Spleen (tissue), 13 donors: ENCODE measurements at places on chromosomes 11 and 22. TPM values are rescaled to one million over a fixed set of nuclear protein-coding genes. Genes with fewer than 3 reads are reported as not detected.

DNA sequence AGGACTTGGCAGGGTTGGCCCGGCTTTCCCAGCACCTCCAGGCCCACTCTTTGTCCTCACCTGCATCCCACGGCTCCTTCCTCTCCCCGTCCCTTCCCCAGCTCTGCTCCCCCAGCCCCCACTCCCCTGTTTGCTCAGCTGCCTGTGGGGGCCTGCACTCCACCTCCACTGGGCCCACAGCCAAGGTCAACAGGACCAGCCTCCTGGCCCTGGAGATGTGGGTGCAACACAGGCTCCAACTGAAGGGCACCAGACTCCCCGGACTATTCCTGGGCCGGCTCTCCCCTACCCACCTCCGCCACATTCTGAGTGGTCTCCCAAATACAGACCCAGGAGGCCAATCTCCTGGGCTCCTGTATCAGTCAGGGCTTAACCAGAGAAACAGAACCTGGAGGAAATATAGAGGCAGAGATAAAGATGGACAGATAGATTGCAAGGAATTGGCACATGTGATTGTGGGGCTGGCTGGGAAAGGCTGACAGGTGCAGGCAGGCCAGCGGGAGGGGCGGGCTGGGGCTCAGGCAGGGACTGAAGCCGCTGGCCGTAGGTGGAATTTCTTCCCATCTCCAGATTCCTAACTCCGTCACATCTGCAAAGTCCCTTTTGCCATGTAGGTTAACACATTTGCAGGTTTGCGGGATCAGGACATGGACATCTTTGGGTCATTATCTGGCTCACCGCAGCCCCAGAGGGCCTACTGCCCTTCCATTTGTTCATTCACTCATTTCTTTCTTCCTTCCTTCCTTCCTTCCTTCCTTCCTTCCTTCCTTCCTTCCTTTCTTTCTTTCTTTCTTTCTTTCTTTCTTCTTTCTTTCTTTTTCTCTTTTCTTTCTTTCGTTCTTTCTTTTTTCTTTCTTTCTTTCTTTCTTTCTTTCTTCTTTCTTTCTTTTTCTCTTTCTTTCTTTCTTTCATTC lies 45.8 kb upstream of the MYH9 start:
- H3K4me3 ChIP-seq, result no peak overlapping the region
- no peak for DNase-seq
- no peaks in the 10 kb centered on the region for H3K36me3 ChIP-seq
- H3K27ac ChIP-seq, result peak overlapping the region; percentile 70

The RELT gene
- total RNA-seq, result 41.3 TPM

DNA sequence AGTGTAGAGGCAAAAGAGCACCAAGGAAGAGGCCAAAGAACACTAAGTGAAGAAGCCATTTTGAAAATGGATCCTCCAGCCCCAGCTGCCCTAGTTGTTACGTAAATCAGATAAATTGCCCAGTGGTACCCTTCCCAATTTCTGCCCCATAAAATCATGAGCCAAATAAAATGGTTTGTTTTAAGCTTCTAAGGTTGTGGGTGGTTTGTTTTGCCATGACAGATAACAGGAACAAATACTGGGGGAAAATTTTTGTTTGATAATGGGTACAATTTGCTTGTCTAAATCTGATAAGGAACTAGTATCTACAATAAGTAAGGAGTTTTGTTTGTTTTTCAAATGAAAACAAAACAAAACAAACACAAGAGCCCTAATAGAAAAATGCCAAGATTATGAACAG lies 30.6 kb upstream of the HSD17B12 start:
- H3K4me1 ChIP-seq, result peaks cover 4% of the 10 kb centered on the region
- H3K36me3 ChIP-seq, result no peaks in the 10 kb centered on the region
- no peak overlapping the region for H3K27ac ChIP-seq
- H3K27me3 ChIP-seq, result no peaks in the 10 kb centered on the region
- H3K4me3 ChIP-seq, result no peak overlapping the region

DNA sequence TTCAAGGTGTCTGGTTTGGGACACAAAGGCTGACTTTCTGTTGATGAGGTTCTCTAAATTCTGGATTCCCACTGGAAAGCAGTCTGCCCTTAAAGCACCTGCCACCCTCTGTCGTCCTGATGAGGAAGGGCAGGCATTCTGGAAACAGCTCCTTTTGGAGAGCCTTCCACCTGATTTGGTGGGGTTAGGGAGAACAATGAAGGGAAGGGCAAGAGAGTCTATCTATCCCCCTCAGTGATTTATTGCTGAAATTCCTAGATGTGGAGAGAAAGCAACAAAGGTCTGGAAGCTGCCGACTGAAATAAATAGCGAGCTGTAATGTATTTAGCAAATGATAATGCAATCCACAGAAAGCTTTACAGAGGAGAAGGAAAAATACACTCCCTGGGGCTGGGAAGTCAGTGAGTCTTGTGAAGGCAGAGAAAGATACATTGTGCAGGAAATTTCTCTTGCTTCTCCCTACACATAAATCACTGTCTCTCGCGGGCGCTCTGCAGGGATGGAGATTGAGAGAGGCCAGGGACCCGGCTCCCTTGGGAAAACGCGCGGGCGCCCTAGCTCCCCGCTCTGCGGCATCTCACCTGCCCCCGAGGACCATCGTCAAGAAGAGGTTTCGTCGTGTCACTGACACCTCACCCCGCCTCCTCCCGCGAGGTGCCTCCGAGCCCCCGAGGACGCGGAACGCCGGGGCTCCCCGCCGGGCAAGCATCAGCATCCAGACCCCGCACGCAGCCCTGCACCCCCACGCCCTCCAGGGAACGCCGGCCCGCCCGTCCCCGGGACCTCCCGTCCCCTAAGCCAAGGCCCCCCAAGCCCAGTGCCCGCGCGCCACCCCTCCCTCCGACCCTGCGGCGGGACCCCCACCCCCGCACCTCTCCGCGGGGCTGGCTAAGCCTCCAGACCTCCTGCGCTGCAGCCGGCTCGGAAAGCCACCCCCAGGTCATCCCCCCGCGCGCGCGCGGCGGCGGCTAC lies 673 bp downstream of the CDON start:
- peak overlapping the region; percentile 70 for H3K4me3 ChIP-seq
- H3K27ac ChIP-seq, result peak overlapping the region; percentile 81
- DNase-seq, result peak; percentile 86
- H3K4me1 ChIP-seq, result peaks cover 5% of the 10 kb centered on the region

GRCh38 chr11:3144296-3145205 lies 20.6 kb downstream of the OSBPL5 start:
- H3K4me3 ChIP-seq, result no peak overlapping the region
- peaks cover 55% of the 10 kb centered on the region for H3K4me1 ChIP-seq
- H3K27me3 ChIP-seq, result no peaks in the 10 kb centered on the region
- no peak overlapping the region for H3K27ac ChIP-seq
- no peak for DNase-seq

DNA sequence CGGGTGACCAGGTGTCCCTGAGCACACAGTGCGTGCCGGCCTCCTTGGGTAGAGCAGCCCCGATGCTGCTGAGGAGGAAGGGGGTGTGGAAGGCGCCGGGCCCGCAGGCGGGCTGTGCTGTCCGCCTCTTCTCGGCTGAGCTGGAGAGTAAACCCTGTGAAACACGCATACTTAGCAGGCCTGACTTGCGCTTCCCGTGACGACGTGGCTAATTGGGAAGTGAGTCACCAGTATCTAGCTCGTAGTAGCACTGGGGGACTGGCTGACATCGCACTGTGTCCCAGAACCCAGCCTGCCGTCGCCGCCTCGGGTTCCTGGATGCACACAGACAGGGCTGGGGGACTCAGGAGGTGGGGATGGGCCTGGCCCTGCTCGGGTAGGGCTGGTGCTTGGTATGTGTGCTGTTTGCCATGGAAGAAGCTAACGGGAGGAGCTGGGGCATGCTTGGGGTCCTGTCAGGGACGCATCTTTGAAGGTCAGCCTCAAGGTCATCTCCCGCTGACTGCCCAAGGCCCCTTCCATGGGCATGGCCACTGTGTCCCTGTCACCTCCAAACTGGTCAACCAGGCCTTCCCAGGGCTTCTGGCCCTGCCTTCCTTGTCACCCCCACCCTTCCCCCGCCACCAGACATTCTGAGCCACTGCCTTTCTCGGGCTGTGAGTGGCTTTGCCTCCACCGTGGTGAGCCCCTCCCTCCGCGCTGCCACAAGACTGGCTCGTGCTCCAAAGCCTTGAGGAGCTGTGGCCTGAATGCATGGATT lies 1327.0 kb downstream of the BRD1 start:
- no peaks in the 10 kb centered on the region for H3K4me1 ChIP-seq
- no peak overlapping the region for H3K27ac ChIP-seq
- H3K27me3 ChIP-seq, result no peaks in the 10 kb centered on the region
- no peaks in the 10 kb centered on the region for H3K36me3 ChIP-seq
- DNase-seq, result peak; percentile 64

DNA sequence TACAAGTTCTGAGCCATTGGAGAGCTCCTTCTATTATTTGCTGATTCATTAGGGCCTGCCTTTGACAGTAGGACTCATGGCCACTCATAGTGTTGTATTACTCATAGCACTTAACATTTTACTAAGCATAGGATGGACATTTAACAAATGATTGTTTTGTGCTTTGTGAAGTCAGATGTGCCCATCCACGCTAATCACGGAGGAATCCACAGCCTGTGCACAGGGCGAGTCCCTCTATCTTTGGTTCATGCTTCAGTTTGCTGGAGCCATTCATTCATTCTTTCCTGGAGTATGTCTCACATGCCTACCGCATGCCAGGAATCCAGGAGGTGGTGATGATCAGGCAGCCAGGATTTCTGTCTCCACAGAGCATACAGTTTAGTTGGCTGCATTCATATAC lies 254.1 kb downstream of the NTM start:
- no peaks in the 10 kb centered on the region for H3K4me1 ChIP-seq
- H3K27ac ChIP-seq, result no peak overlapping the region
- no peak overlapping the region for H3K4me3 ChIP-seq
- H3K27me3 ChIP-seq, result no peaks in the 10 kb centered on the region

The ASRGL1 gene
- 8.1 TPM for total RNA-seq
